ENCODE measurements at places on chromosomes 11 and 22.

- no peak for DNase-seq
These were observed 16.9 kb downstream of the TRIOBP start for GRCh38 chr22:37713761-37714160.

- DNase-seq = no peak
These were observed 937 bp upstream of the FAM168A start for GRCh38 chr11:73598719-73599379.

- DNase-seq = no peak
These were observed 13.3 kb upstream of the CACNA1I start for GRCh38 chr22:39556970-39557841.

- no peak for DNase-seq
These were observed 14.2 kb upstream of the SOX10 start for GRCh38 chr22:37998543-37998942.

DNA sequence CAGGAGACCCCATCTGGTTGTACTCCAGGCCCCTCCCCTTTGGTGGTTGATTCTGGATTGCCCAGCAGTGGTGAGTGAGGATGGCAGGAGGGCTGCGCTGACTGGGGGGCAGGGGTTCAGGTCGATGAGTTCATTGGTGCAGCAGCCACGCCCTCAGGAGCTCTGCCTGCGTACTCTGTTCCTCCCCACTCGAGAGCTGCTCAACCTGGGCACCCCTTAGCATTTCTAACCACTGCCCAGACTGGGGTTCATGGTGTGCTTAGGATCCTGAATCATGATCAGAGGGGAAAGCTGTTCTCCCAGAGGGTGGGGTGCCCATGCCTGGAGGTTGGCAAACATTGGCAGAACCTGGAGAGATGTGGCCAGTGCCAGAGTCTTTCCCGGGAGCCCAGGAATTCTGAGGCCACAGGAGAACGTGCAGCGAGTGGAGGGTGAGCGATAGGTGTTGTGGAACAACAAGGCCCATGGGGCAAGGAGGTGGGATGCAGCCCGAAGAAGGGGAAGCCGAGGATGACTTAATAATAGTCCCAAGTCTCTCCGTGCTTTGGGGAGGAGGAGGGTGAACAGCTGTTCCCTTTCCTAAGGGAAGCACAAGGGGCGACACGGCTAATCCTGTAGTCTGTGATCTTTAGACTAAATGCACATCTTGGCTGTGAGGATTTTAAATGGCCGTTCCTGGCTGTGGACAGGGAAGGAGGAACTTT lies 75.5 kb downstream of the SCN3B start:
- DNase-seq = no peak

DNA sequence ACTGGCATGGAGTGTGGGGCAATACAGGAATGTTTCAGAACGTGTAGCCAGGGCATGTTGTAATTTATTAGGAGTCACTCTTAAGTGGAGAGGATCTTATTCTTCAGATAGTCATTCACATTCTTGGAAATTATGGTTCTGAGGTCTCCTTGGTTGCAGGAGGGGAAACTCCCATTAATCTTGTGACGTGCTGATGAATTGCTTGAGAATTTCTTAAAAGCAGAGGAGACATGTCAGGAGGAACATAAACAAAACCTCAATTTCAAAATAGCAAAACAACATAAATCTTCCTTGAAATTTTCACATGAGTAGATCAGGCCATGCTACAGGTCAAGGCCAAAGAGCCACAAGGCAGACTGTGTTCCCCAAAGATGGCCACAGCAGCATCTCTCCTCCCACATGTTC lies 50.4 kb downstream of the ADM start:
- no peak for DNase-seq

DNA sequence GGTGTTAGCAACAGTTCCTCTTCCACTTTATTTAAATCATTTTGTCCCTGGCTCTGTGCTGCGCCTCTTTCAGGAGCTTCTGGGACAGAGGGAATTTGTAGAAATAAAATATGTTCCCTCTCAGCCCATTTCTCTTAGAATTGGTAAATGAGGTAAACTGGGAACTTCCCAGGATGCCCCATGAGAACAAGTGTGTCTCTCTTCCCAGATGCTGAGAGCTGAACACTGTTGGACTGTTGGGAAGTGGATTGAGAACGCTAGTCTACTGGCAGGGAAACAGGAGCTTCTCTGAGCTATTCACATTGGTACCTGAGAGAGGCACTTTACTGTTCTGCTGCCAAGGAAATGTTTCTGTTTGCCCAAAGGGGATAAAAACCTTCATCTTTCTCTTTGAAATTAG lies 4.0 kb downstream of the CRY2 start:
- DNase-seq = no peak

GRCh38 chr11:19374151-19374569 lies 133.4 kb upstream of the E2F8 start:
- no peak for DNase-seq

DNA sequence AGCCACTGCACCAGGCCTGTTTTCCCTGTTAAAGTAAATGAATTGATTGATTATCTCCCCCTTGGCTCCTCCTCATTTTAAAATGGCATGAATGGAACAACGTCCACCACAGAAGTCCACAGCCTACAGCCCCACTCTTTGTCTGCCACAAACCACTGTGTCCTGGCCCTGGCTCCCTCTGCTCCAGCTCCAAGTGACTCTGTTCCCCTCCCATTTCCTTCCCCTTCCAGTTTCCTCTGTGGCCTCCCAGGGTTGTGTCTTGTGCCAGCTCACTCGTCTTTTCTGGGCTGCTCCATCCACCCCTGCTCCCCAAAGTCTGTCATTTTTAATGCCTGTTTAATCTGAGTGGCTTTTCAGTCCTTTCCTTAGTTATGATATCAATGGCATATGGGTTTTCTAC lies 52.4 kb upstream of the CD5 start:
- DNase-seq = no peak
